K562 (cell line): ENCODE measurements at places on chromosomes 3 and 15. TPM values are rescaled to one million over a fixed set of nuclear protein-coding genes. Genes with fewer than 3 reads are reported as not detected.

The PLSCR2 gene
- total RNA-seq = 0.18 and 0.40 TPM in 2 replicates

The P2RY13 gene
- total RNA-seq = not detected in 2 replicates

The ILDR1 gene
- not detected in 2 replicates for total RNA-seq

The TMED3 gene
- total RNA-seq = 51.4 and 52.9 TPM in 2 replicates

The MEX3B gene
- 12.0 and 12.8 TPM in 2 replicates for total RNA-seq

The ATP10A gene
- total RNA-seq = 0.04 and 0.09 TPM in 2 replicates

The MKRN3 gene
- 26.0 and 26.2 TPM in 2 replicates for total RNA-seq

The FAM81A gene
- total RNA-seq = not detected in 2 replicates

The LRRC49 gene
- not detected in 2 replicates for total RNA-seq

The EXD1 gene
- not detected in 2 replicates for total RNA-seq

The DCBLD2 gene
- 9.6 and 10.0 TPM in 2 replicates for total RNA-seq

The PPM1L gene
- total RNA-seq = 0.31 and 0.38 TPM in 2 replicates

The LRRIQ4 gene
- not detected in 2 replicates for total RNA-seq

The GATM gene
- 0.58 and 0.89 TPM in 2 replicates for total RNA-seq
